ENCODE measurements at places on chromosomes 13 and 19.

DNA sequence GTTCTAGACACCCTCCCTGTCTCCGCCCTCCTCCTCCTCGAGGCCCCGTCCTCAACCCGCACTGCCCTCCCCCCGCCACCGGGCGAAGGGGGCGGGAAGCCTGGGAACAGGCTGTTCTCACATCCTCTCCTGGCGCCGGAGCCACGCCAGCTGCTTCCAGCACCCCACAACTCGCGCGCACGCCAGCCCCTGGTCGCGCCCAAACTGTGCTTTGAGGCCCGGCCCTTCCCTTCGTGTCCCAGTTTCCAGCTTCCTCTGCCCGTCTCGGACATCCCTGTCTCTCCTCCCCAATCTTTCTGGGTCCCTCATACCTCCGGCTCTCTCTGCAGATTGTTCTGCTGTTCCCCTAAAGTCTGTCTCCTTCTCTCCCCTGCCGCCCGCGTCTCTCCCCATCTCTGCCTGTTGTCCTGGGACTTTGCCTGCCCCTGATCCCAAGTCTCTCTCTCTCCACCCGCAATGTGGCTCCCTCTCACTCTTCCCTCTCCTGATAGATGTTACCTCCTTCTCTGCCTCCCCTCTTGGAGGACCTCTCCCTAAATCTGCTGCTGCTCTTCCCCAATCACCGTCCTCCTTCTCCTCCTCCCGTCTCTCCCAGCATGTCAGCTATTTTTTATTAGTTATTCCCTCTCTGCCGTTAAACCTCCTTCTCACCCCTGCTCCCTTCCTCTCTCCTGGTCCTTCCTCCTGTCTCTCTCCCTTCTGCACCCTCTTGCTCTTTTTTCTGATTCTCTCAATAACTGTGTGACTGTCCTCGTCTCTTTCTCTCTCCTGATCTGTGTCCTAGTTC, 14.2 kb downstream of the DPF1 start:
- DNase-seq = peak; percentile 21

DNA sequence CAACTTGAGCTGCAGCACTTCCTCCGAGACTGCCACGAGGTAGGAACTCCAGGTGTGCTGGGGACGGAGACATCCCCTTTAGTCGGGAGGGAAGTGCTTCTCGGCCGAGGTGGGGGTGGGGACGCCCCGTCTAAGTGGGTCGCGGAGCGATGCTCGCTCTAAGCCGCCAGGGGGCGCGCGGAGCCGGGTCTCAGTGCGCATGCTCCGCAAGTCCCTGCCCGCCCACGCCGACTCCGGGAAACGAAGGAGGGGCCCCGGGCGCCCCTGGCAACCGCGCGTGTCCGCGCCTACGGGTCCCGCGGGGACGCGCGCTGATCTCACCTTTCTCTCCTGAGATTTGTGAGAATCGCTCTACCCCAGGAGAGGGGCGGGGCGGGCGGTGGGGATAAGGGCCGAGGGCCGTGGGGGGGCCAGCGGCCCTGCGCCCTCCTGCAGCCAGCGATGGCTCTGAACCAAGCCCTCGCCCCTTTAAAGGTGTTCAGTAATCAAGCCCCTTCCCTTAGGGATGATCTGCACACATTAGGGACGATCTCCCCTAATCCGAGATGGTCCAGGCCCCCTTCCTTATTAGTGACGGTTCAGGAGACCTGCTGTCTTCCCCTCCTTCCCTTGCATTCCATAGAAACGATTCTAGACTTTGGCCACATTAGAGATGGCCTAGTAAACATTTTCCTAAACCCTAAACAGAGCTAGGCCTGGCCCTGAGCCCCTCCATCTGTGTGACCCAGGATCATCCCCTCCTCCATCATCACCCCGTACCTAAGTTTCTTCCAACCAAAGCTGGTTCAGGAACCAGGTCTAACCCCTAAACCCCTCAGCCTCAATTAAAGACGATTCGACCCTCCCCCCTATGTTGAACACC, 47.3 kb upstream of the SHKBP1 start:
- peak; percentile 95 for DNase-seq

GRCh38 chr19:36064826-36065225, 10.1 kb downstream of the WDR62 start:
- no peak for DNase-seq

DNA sequence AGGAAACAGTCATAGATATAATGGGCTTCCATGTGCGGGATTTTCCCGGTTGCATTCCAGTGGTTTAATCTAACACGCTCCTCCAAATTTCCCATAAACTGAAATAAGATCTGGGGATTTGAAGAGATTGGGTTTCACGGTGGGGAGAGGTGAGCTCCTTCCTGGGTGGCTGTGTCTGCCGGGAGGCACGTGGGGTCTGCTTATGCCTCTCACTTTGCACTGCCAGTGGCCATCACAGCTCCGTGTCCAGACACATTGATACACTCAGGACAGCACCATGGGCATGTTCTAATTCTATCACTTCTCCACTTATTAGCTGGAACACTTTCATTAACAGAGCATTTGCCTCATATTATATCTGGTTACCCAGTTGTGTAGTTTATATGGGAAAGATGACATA, 73.4 kb downstream of the SOX1 start:
- no peak for DNase-seq

DNA sequence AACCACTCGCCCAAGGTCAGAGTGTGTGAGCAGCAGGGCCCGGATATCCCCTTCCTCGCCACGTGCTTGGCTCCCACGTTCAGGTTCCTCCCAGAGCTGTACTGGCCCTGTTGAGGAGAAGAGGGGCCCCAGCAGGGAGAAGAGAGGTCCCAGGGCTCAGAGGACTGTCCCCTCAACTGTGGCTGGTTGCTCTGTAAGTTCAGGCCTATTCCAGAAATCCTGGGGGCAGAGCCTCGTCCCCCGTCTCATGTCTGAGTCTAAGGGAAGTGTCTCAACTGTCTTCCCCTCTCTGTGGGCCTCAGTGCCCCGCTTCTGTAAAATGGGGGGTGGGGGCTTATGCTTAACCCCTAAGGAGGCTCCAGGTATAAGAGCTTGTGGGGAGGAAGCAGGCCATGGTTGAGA, 3.9 kb downstream of the PPP5C start:
- DNase-seq = no peak

DNA sequence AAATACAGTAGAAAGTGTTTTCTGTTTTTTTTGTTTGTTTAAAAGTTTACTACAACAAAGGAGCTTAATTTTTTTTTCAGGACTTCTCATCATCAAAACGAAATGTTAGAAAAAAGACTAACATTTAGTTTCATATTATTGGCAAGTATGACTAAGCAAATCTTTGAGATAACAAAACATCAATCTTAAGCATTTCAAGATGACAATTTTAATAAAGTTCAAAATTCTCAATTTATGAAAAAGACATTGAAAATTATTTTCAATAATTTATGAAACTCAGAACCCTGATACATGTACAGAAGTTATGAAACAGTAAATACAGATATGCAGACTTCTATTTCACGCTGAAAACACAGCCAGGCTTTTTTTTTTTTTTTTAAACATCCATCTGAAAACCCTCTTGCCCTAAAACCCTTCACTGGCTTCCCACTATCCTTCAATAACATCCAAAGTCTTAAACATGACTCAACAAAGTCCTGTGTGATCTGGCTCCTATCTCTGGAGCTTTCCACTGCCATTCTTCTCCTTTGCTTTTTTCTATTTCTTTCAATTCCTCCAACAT, 3.9 kb downstream of the RBM26 start:
- no peak for DNase-seq

- DNase-seq = no peak
These were observed 104.6 kb upstream of the ZNF98 start for GRCh38 chr19:22526661-22527272.

DNA sequence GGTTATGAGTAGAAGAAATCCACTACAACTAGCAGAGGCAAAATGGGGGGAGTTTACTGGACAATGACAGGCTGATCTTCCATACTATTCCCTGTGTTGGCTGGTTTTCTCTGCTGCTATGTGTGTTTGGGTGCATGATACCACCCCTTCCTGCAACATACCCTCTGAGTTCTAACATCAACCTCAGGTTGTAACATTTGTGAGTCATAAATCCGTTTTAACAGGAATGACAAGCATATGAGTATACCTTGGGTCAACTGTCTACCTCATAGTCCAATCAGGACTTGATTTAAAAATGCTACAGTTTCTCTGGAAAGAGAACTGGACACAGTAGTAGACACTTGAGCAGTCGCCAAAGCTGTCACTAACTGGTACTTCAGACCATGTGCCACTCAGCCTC, 422.9 kb downstream of the KCTD12 start:
- DNase-seq = no peak

DNA sequence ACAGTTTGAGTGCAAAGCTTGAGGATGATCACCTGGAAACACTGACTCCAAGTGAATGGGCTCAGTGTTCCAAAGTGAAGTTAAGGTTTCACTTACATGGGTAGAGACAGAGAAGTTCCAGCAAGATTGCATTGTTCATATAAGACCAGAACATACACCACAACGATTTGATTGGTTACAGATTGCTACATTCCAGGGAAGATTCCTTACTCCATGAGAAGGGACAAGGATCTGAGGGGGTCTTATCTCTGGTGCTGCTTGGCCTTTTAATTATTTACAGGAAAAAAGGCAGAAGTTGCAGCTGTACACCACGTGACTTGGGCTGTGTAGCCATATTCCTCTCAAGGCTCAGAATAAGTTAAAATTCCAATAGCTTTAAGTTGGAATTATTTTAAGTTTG, 12.3 kb downstream of the WDFY2 start:
- DNase-seq = no peak

DNA sequence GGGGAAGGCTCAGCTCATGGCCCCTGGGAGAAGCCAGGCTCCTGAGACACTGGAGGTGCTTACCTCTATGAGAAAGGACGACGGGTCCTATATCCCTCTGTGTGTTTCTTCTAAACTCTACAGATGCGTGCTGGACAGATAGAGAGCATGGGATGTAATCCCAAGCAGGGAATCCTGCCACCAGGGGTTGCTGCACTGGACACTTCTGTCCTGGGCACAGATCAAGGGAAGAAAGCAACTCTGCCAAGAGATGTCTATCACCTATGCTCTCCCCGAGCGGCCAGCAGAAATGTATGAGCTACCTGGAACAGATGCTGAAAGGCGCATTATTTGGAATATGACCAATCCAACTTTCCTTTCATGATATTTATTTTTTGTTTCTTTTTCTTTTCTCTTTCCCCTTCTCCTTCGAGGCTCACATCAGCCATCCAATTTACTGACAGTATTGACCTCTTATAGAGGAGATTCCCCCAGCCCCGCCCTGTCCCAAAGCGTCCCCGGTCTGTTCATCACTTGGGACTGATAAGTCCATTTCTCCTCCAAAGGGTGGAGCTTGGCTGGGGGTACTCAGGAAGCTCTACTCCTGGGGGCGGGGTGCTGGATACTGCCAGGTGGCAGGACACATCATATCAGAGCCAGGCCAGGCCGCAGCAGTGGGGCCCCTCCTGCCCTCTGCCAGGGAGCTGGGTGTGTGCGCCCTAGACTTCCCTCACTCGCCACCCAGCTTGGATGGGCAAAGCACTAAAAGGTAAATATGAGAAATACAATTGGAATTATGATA, 34.2 kb downstream of the TSHZ3 start:
- DNase-seq = no peak

DNA sequence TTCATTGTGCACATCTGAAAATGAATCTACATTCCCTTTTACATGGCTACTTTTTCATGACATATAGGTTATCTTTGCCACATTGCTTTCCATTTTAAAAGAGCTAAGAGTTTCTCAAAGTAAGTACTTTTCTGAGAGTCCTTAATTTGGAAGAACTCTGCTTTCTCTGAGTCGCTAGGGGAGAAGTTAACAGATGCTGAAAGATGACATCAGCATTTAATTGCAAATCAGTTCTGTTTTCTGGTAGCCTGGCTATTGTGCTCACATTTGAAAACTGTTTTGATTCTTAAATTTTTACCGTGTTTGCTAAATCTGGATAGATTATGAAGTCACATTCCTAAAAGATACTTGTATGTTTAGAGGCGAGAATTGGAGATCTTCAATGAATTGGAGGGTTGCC, 107.7 kb upstream of the C1QTNF9B start:
- DNase-seq = no peak

DNA sequence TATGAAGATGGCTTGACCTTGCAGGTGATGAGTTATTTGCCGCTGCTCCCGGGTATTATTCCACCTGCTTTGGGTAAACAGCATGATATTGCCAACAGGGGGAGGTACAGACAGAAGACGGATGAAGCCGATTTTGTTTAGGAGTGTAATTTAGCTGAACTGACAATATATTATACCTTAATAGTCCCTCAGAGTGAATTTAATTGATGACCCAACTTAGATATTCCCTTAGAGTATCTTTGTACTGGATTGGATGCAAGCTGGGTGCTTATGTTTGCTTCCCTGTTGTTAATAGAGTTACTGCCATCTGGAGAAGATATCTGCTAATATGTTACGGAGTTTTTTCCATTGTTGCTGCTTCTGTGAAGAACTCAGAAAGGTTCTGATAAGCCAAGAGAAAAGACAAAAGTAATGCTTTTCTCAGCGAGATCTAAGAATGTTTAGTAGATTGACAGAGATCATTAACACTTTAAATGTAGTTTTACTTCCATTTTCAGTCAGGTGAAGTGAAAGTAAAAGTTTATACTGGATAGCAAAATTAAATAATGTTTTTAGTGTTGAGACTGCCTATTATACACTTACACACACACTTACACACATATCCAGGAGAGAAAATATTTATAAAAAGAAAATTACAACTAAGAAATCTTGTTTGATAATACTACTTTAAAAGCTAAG, 2220.8 kb upstream of the PCDH20 start:
- peak; percentile 14 for DNase-seq

- no peak for DNase-seq
These were observed 66.5 kb downstream of the INSR start for GRCh38 chr19:7227735-7228134.

GRCh38 chr13:64239372-64239771, 2823.7 kb upstream of the PCDH20 start:
- DNase-seq = no peak

- no peak for DNase-seq
These were observed 78.8 kb upstream of the TDRD3 start for GRCh38 chr13:60318186-60318585.

DNA sequence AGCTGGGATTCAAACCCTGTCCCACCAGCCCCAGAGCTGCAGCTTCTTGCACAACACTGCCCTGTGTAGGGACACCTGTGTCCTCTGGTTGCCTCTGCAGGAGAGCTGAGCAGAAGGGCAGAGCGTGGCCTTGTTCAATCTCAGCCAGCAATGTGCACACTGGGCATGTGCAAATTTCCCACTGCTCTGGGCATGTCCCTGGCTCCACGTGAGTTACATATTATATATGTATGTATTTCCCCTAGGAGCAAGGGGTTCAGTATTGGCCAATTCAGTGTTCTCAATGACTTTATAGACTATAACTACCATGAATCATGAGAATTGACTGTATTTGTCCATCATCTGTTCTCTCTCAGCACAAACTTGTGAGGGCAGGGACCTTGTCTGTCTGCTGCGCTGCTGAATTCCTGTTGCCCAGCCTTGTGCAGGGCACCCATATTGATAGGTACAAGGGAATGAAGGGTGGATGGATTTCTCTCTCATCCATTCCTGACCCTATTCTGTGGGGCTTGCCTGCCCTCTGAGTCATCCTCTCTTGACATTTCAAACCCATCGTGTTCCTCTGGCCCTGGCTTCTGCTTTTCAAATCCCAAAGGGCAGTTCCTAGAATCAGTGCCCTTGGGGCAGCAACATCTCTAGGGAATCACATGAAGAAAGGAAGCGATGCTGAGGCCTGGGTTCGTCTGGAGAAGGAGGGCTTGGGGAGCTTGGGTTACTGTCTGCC, 69.7 kb downstream of the ERICH6B start:
- DNase-seq = no peak

GRCh38 chr19:12745166-12745897, 6.3 kb upstream of the BEST2 start:
- no peak for DNase-seq
